ENCODE measurements at places on chromosomes 12 and 14.
A peak's percentile ranks its signal among the peaks of the same experiment; 100 is the strongest.

- no peak for DNase-seq
Observed at GRCh38 chr14:53295985-53296582, 143.0 kb upstream of the DDHD1 start.

GRCh38 chr12:113070117-113070906, 13.8 kb downstream of the DTX1 start:
- DNase-seq = peak; percentile 37

DNA sequence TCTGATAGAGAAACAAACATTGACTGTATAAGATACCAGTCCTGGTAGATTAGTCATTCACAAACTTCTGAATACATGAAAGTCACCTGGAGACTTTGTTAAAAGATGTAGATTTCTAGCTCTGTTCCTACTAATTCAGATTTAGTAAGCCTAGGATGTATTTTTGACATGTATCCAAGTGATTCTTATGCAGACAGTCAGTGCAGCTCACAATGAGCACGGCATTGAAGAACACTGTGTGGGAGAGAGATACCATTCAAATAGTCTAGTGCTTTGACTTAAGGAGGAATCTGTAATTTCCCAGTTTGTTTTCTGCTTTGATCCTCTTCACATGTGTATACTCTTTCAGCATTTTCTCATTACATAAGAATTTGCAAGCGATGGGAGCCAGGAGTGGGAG, 68.7 kb upstream of the STXBP6 start:
- DNase-seq = no peak

DNA sequence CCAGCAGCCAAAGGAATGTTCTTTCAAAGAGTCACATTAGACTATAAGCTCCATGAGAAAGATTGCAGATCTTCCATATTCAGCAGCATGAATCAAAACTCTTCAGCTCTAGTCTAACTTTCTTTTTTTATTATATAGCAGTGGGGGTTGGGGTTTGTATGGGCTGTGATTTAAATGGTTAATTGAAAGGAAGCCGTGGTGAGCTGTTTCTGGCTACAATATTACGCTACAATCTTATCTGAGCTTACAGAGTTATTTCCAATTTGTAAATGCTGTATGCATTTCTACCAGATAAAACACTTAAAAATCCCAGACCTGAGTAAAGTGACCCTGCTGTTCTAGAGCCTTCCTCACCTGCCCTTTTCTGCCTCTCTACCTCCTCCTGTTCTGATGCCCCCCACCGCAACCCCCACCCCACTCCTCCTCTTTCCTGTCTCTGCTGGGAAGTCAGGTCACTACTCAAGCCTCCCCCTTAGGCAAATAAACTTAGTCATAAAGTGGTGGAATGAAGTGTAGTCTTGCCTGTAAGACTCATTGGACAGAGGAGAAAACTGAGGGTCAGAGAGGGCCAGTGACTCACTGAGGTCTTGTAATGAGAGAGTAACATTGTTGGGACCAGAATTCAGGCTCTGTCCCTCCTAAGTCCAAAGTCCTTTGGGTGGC, 1089.5 kb downstream of the BCL11B start:
- DNase-seq = no peak

DNA sequence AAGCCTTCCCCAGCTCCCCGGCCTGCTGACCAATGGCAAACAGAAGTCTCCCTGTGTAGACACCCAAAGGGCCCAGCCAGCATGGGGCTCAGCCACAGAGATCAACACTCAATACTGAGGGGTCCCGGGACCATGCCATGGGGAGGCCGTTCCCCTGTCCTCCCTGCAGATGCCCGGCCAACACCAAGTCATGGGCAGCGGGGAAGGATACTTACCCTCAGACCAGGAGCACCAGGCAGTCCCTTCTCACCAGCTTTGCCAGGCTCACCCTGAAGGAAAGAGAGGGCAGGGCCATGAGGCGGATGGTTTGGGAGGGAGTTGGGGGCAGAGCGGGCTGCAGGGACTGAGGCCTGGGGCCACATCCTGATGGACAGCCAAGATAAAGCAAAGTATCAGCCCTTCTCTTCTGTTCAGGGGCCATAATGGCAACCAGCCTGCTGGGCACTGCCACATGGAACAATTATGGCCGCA, 19.9 kb downstream of the COL2A1 start:
- no peak for DNase-seq

DNA sequence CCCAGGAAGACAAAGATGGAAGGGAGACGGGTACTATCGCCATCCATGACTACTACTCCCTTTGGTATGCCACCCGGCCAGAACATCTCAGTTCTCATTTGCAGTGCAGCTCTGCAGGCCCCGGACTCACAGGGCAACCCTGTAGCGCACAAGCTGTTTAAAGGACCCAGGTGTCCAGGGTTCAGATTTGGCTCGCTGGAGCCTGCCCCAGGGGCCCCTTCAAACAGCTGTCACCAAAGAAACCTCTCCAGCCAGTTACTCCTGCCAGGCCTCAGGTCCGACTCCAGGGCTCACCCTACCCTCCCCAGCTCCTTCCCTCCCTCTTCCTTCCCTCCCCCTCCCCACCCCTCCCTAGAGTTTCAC, 5.5 kb upstream of the CHD4 start:
- DNase-seq = no peak

DNA sequence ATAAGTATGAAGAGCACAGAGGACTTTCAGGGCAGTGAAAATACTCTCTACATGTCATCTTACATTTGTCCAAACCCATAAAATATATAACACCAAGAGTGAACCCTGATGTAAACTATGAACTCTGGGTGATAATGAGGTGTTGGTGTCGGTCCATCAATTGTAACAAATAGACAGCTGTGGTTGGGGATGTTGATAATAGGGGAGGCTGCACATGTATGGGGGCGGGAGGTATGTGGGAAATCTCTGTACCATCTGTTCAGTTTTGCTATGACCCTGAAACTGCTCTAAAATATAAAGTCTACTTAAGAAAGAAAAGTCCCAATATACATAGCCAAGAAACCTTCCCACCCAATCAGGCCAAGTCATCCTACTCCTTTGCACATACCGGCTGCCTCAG, 88.5 kb downstream of the GPR135 start:
- no peak for DNase-seq

DNA sequence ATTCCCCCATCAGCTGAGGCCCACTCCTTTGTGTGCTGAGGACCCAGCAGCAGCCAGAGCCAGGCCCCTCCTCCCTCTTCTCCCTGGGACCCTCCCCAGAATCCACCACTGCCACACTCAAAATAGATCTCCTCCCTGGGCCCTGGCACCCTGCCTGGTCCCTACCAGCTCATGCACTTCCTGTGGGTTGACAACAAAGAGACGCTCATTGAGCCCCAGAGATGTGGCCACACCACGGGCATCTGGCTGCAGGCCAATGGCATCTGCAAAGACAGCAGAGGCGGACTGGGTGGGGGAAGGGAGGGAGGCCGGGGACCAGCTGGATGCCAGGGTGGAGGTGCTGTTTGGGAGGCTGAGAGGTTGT, 16.0 kb upstream of the ENDOU start:
- peak; percentile 76 for DNase-seq

- no peak for DNase-seq
Observed at GRCh38 chr12:119990382-119990874, 1.4 kb downstream of the BICDL1 start.

Measured in CD4-positive, alpha-beta T cell treated with Interleukin-1 beta for 1 hour (primary cell).